NCI-H524 (cell line): ENCODE measurements at places on chromosomes 3 and 15.

DNA sequence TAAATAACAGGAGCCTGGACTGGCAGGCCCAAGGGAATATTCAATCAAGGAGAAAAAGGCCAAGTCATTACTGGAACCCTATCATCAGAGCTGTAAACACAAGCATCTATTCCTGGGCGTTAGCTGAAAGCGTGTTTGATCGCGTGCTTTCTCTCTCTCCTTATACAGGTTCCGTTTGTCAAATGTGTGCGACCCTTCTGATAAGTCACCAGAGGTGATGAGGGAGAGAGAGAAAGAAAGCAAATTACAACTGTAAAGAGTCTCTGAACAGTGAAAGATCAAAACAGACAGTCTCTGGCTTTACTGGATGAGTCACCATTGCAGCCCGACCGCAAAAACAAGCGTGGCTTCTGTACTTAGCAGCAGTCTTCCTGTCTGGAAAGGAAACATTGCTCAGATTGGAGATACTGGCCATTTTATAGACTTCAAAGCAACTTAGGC, 39.5 kb upstream of the TPRG1 start:
- no peak for DNase-seq

- DNase-seq, result no peak
Measured at GRCh38 chr15:92304223-92304975, 89.3 kb upstream of the ST8SIA2 start.

- DNase-seq, result no peak
Measured at GRCh38 chr15:40253167-40253790, 14.4 kb downstream of the PAK6 start.

DNA sequence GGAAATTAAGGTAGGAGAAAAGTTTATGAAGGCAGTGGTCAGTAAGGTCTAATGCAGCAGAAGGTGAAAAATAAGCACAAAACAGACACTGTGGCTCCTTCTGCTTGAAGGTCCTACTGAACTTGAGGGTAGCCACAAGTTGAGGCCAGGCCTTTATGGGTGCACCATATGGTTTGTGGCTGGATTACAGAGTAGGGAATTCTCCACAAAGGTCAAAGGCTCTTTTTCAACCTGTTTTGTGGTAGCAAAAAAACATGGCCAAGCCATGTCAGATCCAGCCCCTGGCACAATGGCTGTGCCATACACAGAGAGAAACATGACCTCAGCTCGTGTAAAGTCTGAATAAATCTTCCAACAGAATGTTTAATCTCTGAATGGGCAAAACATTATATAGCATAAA, 214.0 kb downstream of the SATB1 start:
- DNase-seq, result no peak

DNA sequence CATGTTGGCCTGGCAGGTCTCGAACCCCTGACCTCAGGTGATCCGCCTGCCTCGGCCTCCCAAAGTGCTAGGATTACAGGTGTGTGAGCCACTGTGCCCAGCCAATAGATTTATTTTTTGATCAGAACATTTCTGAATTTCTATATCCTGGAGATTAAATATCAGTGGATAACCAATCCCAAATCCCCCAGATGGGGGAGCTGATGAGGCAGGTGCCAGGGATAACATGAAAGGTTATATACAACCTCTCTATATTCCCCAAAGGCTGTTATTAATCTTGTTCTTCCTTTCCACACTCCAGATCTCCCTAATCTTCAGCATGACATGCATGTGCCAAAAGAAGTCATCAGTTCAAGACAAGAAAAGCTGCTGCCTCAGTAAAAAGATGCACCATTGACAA, 112.3 kb downstream of the WDR76 start:
- peak; percentile 52 for DNase-seq

GRCh38 chr3:122349171-122349570, 24.1 kb downstream of the CSTA start:
- no peak for DNase-seq

- no peak for DNase-seq
Measured at GRCh38 chr15:98083203-98083910, 122.9 kb downstream of the ARRDC4 start.

- DNase-seq, result no peak
Measured at GRCh38 chr3:111325160-111325718, 216.8 kb upstream of the CD96 start.

GRCh38 chr3:112682361-112682760, 41.4 kb upstream of the CCDC80 start:
- DNase-seq, result no peak

- no peak for DNase-seq
Measured at GRCh38 chr15:89836267-89837133, 21.8 kb upstream of the ANPEP start.

DNA sequence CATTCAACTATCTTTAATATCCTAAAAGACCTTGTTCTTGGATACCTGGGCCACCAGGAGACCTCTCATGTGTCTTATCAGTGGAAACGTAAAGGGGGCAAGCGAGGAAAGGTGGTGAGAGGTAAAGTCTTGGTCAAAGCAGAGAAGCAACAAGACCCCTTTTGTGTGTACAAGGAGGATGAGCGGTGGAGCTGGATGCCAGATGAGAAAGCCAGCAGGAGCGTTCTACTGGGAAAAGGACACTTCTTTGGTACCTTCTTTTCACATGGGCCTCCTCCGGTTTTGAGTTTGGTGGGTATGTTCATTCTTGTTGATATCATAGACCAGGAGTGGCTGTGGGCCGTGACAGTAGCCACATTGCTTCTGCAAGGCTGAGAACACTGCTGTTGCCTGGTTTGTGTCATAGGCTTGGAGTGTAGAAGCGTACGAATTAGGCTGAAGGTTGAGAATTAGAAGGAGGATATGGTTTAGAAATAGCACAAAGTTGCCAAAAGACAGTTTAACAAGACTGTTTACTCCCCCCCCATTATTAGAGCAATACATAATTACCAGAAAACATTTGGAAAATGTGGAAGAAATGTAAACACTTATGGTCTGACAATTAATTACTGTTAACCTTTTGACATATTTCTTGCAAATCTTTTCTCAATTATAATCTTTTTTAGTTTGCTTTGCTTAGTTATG, 46.8 kb upstream of the VILL start:
- DNase-seq, result no peak

- no peak for DNase-seq
Measured at GRCh38 chr3:81869382-81869781, 107.9 kb upstream of the GBE1 start.

DNA sequence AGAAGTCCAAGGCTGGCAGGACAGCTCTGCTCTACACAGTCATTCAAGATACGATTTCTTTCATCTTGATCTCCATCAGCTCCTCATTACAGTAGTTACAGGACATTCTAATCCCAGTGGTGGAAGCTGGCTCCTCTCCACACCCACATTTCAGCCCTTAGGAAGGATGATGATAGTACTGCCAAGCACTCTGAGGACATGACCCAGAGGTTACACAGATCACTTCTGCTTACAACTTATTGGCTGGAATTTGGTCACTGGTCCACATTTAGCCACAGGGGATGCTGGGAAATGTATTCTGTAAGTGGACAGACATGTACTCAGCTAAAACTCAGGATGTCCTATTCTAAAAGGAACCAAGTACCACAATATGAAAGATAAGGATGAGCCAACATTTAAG, 77.1 kb downstream of the IQCH start:
- no peak for DNase-seq

- no peak for DNase-seq
Measured at GRCh38 chr3:45774581-45775521, 21.5 kb downstream of the SLC6A20 start.

DNA sequence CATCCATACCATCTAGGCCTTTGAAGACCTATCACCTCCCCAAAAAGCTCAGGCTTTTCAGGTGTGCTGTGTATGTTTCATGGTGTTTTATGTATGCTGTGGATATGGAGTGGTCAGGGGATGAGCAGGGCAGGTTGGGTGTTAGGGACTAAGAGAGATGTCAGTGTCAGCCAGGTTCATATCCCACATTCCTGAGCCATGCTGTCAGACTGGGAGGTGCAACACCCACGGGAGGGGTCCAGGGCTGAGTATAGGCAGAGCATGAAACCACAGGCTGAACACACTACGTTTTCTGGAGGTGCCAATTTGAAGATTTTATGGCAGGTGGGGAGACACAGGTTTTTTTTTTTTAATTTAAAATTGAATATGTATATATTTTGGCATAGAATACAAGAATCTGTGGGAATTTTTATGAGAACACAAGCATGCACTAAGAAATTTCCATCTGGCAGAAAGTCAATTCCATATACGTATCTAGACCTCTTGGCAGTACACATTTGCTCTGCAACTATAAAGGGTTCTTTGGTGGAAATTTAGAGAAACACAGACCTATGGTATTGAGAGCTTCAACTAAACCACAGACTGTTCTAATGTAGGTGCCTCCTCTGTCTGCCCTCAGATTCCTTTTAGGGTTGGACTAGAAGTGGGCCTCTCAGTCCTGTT, 101.9 kb upstream of the RNU6-1 start:
- no peak for DNase-seq

- no peak for DNase-seq
Measured at GRCh38 chr15:41982133-41982930, 10.0 kb upstream of the EHD4 start.

DNA sequence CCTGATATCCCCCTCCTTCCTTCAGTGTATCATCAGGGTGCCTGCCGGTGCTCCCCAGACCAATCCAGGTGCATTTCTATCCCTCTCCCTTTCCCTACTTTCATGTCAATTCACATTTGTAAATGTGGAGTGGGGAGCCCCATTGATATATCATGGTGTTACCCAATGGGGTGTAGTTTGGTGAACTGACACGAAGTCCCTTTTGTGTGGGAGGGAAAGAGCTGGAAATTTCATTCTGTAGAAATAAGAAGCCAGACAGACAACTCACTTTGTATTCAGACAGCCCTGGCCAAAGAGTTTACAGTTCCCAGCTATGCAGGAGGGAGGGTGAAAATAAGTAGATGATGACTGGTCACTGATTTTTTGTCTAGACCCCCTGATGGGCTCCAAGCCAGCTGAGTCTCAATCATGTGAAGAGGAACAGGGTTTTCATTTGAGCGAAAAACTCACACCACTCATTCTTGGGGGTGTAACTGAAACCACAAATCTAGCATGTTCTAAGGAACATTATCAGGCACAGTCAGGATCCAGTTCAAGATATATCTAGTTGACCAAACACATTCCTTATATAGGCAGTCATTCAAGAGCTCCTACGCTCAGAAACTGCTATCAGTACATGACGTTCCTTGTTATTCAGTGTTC, 58.9 kb downstream of the LMCD1 start:
- no peak for DNase-seq

DNA sequence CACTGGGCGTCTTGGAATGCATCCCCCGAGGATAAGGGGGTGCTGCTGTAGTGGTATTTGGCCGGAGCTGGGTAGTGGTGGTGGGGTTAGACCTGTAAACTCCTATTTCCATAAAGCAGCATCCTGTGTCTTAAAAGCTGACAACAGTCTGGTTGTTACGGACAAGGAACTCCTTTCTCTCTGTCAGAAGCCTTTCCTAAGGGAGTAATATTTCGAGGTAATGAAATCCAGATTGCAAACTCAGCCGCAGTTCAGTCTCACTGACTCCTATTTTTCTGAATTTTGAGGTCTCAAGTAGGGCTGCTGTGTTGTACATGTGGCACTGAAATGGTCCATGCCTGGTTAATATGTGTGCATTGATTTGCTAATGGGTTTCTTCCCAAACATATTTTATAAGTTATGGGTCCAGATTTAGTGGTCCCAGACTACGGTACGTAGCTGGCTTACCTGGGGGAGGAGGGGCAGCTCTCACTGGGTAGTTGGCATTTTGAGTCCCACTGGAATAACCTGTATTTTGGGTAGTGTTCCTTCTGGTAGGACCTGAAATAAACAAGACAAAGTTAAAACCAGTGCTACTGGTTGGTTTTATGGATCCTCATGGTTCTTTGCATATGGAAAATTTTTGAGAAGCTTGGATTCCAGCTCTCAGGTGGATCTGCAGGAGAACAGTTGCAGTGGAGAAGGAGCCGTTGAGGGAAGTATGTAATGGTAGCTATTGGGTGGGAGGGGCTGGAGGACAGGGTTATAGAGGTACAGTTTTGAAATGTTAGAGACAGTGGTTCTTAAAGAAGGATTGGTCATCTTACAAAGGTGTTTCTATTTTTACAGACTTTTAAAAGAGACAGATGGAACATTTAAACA, 48.6 kb upstream of the LDHAL6B start:
- no peak for DNase-seq

DNA sequence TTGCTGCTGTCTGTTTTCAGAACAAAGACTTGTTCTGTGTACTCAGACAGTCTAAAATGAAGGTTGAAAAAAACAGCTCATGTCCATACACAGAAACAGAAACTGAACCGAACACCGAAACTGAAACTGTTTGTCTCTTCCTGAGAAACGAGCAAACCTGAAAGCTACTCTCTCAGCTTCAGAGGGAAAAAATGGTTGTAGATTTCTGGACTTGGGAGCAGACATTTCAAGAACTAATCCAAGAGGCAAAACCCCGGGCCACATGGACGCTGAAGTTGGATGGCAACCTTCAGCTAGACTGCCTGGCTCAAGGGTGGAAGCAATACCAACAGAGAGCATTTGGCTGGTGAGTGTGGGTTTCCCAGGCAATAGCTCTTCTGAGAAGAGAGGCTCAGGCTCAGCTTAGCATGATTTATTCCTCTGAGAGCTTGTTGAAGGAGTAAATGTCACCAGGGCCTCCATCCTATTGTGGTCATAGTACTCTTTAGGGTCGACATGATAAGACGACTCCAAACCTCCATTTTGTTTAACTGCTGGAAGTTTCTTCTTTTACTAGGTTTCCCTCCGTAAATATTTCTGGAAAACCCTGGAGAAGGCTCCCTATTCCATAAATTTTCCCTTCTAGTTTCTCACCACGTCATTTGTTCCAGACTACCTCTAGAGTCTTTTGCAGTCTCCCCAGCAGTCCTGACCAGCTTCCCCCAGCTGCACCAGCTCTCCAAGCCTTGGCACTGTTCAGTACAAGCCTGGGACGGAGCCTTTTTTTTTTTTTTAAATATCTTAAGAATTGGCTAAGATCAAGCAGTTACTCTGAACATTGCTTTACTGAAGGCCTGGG, at the start of gene RTP4:
RTP4 (plus strand) TSS at position 135 of the 838 bp plus-strand sequence; CDS start at position 192, 57 bp downstream.
- DNase-seq, result no peak
